ENCODE measurements at places on chromosomes 1 and 21.

- no peak for DNase-seq
These were observed 85.5 kb downstream of the SYT2 start for GRCh38 chr1:202624781-202625108.

GRCh38 chr1:44437107-44437716 lies 32.2 kb downstream of the RNF220 start:
- DNase-seq, result no peak

DNA sequence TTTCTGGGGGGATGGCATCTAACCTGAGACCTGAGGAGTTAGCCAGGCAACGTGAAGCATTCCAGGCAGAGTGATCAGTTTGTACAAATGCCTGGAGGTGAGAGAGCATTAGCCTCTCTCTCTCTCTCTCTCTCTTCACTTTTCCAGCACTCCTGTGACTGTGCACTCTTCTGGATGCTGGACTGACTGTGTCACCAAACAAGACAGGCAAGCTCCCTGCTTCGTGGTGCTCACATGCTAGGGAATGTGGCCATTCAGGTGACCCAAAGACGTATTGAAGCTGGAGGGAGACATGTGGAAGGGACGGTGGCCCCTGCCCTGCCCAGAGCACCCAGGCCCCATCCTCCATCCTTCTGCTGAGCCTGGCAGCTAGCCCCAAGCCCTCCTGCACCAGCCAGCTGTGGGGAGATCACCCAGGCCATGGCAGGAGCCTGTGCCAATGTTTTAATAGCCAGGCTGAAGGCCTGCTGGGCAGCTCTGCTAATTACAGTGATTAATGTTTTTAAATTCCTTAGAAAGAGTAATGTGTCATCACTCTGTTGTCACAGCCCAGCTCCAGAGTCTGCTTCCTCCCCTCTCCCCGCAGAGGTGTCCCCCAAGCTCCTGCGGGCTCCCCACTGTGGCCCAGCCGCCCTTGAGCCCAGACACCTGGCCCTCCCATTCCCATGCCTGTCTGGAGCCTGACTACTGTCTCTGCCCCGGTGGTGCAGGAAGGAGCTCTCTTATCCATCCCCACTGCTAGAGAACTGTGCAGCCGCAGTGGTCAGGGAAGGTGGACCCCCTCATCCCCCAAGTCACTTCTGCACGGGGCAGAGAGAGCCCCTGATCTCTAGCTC lies 48.9 kb downstream of the UBIAD1 start:
- DNase-seq, result no peak

DNA sequence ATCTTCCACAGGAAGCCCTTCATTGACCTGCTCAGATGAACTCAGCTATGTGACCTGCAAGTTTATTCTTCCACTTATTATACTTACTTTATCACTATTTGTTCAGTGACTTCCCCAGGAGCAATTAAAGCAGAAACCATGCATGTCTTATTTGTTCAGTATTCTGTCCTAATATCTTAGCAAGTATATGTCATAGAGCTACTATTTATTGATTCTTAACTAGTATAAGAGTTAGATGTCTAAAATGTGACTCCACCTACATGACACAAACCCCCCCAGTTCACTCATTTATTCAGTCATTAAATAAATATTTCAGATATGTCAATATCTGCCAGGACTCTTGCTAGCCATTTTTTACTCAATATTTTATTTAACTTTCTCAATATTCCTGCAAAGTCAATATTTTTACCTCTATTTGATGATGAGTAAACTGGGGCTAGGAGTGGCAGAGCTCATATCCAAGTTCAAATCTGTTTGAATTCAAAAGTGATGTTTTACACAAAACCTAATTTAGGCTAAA lies 469.0 kb upstream of the USP24 start:
- no peak for DNase-seq

DNA sequence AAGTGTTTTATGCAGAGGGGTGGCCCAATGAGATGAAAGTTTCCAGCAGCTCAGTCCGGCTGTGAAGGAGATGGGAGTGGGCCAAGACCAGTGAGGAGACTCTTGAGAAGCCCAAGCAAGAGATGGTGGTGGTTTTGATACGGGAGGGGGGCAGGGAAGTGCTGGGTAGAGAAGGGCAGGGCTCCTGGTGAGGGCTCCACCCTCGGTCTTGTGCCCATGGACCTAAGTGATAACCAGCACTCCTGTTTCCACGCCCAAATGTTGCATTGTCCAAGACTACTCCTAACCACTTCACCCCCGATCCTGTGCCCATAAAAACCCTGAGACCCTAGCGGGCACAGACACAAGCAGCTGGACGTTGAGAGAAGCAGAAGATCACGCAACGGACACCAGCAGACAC lies 140.9 kb downstream of the MIS18A start:
- no peak for DNase-seq

- no peak for DNase-seq
These were observed 5.5 kb upstream of the CD244 start for GRCh38 chr1:160868141-160868540.

DNA sequence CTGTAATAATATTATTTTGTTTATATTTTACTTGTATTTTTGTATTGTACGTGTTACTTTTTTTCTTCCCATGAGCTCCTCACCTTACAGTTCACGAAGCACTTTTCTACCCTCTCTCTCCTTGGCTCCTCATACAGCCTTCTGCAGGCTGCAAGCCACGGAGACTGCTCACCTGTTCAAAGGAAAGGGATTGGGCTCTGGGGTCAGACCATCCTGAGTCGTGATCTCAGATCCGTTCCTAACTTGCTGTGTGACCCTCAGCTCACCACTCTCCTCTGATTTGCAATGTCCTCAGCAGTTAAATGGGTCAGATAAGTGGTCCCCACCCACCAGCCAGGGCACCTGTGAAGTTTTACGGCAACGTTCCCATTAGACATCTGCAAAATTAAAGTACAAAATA lies 54.1 kb downstream of the VWA5B1 start:
- DNase-seq, result no peak

DNA sequence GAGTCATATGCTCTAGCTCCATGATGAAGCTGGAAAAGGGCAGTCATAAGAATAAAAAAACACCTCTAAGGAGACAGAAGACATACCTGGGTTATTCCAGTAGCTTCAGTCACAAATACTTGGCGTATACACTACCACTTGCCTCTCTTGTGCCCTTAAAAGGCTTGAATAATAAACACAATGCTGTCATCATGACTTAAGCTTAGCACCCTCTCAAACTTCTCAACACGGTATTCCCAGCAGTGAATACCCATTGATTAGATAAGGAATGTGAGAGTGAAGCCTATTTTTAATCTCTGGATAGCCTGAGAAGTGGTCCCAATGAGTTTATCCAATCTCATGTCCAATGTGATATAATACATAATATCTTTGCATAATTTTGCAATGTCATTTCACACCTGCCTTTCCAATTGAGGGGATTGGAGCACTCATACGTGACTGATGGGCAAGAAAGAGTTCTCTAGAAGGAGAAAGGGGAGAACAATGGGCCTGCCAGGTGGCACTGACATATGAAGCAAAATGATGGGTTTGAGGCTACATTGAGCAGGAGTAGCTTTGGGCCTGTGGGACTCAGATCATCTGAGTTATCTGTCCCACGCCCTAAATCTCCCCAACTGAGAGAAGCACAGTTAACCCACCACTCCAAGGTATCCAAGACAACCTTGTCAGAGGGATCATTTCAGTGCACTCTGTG lies 298.6 kb upstream of the DAB1 start:
- DNase-seq, result no peak

- DNase-seq, result no peak
These were observed 16.9 kb upstream of the DMRTB1 start for GRCh38 chr1:53442299-53442698.

GRCh38 chr1:222021129-222021528 lies 279.2 kb upstream of the DUSP10 start:
- DNase-seq, result no peak

DNA sequence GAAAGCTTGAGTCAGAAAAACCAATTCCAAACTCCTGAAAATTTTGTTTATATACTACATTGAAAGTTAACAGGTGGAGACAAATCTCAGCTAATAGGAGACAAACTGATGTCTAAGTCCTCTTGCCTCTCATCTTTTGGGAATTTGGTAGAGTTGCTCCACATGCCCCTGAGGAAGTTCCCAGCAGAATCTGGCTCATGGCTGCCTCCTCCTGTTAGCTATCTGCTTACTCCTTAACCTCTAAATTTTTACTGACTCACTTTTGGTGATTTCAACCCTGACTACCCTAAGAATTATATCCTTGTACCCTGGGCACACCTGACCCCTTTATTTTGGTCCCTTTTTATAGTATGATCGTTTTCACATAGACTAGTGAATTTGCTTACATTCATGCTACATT lies 633.7 kb upstream of the USP24 start:
- no peak for DNase-seq

DNA sequence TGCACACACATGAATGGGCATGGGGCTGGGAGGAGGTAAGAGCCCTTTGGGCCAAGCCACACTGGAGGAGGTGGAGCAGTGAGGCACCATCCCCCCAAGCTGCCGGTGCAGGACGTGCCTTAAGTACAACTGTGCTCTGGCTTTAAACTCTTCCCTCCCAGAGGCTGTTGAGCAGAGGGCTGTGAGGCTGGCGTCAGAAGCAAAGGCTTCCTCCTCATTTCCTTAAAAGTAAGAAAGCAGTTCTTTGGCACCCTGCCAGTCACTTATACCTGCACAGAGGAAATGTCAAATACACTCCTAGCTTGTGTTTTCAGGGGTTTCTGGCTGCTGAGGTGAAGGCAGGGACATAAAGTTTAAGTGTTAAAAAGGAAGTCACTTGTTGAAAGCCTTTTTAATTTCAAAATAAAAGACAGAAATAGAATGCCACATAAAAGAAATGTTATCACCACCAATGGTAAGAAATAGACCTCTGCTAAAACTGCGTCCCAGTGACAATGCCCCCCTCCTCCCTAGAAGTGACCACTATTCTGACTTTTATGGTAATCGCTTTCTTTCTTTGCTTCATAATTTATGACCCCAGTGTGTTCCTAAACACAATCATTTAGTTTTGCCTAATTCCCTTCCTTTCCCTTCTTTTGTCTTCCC lies 33.0 kb downstream of the LAMC2 start:
- no peak for DNase-seq

GRCh38 chr1:180167721-180168467 lies 13.2 kb downstream of the QSOX1 start:
- DNase-seq, result no peak

DNA sequence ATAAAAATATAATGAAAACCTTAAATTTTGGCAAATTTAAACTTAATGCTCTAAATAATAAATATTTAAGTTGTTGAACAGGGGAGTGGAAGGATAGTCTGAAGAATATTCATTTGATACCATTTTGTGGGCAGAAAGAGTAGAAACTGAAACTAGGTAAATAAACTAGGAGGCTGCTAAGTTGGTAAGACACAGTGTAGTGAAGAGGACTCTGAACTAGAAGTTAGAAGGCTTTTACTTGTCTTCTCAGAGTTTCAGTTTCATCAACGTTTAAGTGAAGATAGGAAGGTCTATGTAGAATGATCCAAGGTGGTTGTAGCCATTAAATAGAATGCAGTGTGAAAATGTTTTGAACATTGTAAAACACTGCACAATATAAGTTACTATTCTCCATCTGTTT lies 516.9 kb downstream of the AMY1C start:
- DNase-seq, result no peak

DNA sequence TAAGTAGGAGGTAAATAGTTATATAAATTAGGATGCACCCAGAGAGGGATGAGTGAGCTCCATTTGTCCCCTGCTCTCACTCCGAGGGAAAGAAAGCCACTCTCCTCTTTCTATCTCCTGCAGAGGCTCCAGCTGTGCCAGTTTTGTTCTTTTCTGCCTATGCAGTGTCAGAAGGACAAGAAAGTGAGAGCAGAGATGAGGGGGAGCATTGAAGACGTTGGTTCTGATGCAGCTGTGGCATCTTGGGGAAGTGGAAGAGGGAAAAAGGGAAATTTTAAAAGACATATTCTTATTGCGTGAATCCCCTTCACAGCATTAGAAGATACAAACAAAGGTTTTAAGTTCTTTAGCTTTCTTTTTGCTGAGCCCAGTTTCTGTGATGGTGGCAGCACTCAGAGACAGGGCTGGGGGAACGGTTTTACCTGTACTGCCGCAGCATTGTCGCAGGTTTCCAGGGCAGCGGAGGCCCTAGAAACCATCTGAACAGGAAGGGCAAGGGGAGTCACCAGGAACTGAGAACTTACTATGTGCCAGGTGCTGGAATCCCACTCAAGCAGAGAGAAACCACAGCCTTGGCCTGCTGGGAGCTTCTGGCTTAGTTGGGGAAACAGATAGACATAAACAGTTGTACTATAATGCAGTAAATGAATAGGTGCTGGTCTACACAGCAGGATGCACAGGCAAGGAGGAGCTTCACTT lies 44.9 kb upstream of the USP24 start:
- DNase-seq, result no peak

DNA sequence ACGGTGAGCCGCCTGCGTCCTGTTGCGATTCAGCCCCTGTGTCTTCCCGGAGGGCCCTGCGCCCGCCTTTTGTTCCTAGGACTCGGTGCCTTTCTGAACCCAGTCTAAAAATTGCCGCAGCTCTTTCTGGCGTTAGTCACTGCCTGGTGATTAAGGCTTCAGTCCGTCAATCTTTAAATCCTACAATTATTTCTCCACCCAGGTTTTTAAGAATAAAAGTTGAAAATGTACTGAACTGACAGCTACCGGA lies 16.2 kb upstream of the PDXK start:
- no peak for DNase-seq

GRCh38 chr1:45518910-45519309 lies 2.8 kb downstream of the PRDX1 start:
- DNase-seq, result no peak

DNA sequence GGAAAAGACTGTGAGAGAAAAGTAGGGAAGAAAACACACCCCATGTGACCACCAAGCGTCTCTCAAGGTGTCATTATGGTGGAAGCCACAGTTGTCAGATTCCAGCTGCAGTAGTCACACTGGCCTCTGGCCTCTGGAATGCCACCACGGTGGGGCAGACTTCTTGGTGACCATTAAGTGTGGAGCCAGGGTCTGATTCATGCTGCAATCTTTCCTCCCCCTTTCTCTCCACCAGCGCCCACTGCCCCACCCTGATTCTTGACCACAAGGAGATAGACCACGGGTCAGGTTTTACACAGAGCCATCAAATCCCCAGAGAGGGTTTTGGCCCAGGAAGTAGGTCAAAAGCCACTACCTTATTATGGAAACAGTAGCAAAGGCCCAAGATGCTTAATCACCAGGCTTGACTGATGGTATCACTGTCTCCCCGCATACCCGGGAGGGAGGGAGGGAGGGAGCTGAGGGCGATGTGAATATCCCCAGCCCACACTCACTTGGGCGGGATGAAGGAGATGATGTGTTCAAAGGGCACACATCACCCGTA lies 52.7 kb upstream of the GRHL3 start:
- no peak for DNase-seq

DNA sequence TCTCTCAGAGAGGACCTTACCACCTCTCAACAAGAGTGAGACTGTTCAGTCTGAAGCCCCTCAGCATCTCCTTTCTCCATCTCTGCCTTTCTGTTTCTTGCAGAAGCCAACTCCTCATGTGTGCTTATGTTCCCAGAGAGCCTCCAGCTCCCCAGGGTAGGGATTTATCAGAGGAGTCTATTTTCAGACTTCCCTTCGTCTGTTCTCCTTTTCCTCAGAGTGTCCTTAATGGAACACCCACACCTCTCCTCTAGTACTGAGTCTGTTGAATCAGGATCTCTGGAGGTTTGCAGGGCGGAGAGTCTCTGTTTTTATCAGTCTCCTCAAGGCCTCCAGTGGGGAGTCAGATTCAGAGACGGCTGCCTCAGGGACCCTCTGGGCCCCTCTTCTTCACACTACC lies 25.1 kb upstream of the DNAJC6 start:
- no peak for DNase-seq

GRCh38 chr21:17066006-17066405 lies 446.8 kb upstream of the CXADR start:
- no peak for DNase-seq
